Cerebellum (tissue), 4 donors: ENCODE measurements at places on chromosomes 1 and 21.
A peak's percentile ranks its signal among the peaks of the same experiment; 100 is the strongest.

GRCh38 chr1:158095737-158096335 lies 84.9 kb upstream of the CD1D start:
- DNase-seq, result no peak

- no peak for DNase-seq
Observed at GRCh38 chr1:39639305-39640130, at the start of gene HEYL. HEYL (minus strand) TSS chr1:39639643; CDS start chr1:39639625, 18 bp downstream.

- no peak for DNase-seq
Observed at GRCh38 chr21:42304556-42305454, 10.4 kb downstream of the TFF3 start.

DNA sequence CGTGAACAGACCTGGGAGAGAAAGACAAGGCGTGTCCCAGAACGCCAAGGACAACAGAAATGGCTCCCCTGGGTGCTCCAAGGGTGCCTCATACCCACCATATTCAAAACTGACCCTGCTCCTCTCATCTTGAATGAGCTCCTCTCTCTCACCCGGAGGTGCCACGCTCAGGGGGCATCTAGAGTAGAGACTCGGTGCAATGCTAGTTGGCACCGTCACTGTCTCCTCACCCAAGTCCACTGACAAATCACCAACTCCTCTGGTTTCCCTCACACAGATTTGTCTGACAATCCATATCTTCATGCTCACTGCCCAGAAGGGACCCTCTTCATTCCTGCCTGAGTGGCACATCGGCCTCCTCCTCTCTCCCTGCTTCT lies 5.0 kb downstream of the TMEM125 start:
- no peak for DNase-seq

- no peak for DNase-seq
Observed at GRCh38 chr1:6288665-6289064, 27.8 kb upstream of the GPR153 start.

DNA sequence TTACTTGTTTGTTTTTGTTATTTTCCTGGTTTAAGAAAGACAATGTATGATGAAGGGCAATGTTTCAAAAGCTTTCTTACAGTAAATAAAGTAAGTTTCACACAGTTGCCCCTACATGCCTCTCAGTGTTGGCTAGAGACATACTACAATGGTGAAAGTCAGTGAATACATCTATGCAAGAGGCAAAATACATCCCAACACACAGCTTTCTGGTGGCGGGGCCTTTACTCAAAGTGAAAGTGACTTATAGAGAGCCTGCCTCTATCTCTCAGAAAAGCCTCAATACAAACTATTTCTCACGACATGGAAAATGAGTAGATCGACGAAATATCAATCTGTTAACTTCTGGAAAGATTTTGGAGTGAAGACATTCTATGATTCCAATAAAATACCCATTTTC lies 122.3 kb downstream of the SLC30A10 start:
- no peak for DNase-seq

DNA sequence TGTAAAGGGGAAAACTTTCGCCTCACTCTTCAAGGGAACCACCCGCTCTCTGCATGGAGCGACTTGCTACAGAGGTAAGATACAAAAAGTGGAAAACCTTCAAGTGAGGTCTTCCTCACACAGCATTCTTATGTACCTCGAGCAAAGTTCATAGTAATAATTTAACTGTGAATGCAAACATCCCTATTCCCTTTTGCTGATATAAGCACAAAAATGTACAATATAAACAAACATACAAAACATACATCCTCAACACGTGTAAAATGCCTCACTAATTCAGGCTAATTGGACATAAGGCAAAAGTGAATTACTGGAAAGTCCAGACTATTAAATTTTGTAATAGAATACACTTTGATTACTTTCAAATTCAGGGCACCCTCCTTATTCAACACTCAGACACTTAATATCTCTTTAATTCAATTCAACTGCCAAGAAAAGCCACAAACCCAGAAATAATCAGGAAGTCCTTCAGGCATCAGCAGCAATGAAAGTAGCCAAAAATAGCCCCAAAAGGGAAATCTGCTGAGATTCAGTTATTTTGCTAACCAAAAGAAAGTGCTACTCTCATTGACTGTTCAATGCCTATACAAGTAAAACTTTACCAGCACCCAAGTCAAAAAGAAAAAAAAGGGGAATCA lies 15.2 kb upstream of the LMX1A start:
- DNase-seq, result no peak

DNA sequence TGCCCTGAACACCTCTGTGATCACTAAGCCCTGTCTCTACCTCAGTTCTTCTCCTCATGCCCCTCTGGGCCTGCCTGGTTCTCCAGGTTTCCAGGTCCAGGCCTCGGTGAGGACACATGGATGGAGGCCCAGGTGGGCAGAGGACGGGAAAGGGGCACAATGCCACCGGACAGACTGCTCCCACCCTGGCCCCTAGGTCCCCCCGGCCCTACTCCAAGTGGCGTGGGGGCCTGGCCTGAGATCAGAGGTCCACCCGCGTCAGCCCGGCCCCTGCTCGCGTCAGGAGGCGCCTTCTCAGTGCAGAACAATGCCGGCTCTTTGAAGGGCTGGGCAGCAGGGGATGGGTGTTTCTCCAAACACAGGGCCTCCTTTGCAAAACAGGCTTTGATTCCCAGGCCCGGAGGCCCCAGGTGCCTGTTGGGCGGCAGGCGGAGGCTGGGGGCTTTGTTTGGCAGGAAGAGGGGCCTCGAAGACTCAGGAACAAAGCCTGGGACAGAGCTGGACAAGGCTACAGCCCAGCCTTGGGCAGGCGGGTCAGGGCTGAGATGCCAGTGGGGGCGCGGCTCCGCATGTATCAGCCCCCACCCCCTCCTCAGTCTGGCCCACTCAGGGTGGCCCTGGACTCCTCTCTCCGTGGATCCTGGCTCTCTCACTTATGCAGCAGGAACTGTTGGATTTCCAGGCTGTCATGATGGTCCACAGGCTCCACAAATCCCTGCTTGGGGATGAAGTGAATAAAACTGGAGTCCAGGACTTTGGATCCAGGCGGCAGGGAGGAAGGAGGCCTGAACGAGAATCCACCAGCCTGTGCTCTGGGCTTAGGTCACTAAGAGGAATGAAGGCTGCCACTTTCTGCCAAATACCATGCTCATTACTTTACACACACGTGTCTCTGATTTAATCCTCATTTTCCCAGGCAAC lies 77.4 kb upstream of the SLC2A1 start:
- DNase-seq, result no peak

GRCh38 chr1:155254714-155255242 lies 505 bp downstream of the ENTREP3 start:
- peak; percentile 50 for DNase-seq

DNA sequence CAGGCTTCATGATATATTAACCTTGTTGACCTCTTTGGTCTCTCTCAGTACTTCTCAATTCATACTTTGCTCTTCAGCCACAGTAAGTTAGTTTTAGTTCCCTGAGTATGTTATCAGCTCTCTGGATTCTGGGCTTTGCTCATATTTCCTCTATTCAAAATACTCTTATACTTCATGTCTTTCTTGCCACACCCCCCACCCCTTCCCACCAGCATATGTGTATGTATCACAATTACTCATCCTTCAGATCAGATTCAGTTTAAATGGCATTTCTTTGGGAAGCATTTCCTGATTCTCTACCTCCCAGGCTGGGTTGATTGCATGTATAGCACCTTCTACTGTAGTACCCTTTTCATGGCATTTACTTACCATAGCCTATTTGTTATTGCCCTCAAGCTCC lies 28.3 kb downstream of the SLC30A7 start:
- DNase-seq, result no peak

DNA sequence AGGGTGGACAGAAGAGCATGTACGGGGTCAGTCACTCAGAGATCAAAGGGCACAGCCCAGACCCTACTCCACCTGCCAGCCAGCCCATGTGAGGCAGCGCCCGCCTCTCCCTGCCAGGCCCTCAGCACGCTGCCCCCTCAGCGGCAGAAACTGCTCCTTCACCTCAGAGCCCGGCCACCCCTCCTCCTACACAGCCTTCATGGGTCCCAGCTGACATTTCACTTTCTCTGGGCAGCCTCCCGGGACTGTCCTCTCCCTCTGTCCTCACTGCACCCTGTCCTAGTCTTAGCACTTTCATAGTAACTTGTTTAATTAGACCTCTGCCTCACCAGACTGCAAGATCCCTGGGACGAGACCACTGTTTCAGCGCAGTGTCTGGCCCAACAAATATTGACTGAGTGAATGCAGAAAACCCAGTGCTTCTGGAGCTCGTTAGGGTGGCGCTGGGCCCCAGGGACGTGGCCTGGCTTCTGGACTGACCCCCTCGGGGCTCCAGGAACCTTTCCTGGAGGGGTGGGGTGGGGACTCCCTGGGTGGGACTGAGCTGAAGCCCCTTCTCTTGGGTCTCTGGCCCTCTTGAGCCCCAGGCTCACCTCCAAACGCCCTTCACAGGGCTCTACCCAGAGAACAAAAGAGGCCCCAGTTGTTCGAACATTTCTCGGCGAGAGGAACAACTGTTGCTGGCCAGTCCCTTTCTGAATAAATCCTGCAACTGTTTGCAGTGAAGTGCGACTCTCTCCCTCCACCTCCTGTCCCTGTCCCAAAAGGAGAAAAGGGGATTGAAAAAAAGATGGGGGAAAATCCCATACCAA lies 114.9 kb downstream of the CASZ1 start:
- DNase-seq, result no peak

DNA sequence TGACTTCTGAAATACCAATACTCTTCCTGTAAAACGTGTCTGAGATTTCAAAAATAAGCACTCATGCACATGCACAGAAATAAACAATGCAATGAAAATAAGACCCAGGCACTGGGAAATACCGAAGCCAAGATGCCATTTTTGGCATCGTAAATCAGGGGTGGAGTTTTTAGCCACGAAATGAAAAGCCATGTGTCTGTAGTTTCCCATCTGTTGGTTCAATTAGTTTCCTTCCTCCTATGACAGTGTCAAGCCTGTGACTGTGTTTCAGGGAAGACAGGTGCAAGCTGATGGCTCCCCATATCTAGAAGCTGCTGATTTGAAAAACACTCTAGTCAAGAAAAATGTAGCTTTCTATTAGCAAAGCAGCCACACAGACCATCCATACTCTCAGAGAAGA lies 480.4 kb upstream of the CAMK1G start:
- peak; percentile 53 for DNase-seq

- DNase-seq, result no peak
Observed at GRCh38 chr1:32770221-32770731, 46.9 kb downstream of the YARS1 start.

DNA sequence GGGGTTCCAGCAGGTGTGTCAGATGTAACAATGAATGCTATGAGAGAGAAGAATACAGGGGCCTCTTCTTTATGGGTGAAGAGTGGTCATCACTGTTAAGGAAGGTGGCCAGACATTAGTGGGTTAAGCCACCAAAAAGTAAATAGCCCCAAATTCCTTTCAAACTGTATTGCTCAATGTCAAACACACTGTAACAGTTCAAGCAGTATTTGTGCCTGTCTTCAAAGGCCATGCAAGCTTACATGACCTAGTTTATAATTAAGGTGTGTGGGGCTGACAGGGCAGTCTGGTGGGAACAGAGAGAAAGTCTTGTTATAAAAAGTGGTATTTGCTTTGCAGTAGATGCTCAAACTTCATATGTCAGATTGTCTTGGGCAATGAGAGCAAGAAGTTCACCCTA lies 18.5 kb downstream of the CHIT1 start:
- no peak for DNase-seq

- DNase-seq, result no peak
Observed at GRCh38 chr1:63704443-63704842, 69.4 kb upstream of the ROR1 start.

GRCh38 chr21:36236052-36236730 lies 79.6 kb downstream of the DOP1B start:
- no peak for DNase-seq

DNA sequence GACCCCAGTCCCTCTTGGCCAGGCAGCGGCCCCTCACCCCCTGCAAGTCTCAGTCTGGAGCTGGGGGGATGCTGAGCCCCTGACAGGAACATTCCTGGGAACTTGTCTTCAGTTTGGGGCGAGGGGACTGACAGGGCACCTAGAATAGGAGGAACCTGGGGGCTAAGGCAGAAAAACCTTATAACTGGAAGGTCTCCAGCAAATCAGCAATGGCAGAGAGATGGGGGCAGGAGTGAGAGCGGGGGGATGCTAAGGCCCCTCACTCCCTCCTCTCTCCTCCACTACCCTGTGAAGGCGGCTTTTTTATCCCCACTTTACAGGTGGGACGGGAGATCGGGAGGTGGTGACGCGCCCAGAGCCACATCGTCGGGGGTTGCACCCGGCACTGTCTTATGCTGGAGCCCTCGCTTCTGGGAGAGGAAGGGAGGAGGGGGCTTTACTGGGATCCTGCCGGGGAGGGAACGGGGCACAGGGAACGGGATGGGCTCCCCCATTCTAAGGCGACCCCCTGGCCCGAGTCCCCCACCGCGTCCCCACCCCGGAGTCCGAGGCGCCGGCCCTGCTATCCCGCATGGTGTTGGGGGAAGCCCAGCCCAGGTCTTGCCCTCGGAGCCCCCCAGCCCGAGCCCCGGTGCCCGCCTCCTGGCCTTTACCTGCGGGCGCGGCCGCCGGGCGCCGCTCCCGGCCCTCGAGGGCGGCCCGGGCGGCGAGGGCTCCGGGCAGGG lies 456 bp downstream of the COL8A2 start:
- no peak for DNase-seq

GRCh38 chr1:43849670-43850069 lies 83.9 kb upstream of the ARTN start:
- no peak for DNase-seq

GRCh38 chr1:111275079-111275478 lies 15.6 kb upstream of the CHIA start:
- DNase-seq, result no peak

DNA sequence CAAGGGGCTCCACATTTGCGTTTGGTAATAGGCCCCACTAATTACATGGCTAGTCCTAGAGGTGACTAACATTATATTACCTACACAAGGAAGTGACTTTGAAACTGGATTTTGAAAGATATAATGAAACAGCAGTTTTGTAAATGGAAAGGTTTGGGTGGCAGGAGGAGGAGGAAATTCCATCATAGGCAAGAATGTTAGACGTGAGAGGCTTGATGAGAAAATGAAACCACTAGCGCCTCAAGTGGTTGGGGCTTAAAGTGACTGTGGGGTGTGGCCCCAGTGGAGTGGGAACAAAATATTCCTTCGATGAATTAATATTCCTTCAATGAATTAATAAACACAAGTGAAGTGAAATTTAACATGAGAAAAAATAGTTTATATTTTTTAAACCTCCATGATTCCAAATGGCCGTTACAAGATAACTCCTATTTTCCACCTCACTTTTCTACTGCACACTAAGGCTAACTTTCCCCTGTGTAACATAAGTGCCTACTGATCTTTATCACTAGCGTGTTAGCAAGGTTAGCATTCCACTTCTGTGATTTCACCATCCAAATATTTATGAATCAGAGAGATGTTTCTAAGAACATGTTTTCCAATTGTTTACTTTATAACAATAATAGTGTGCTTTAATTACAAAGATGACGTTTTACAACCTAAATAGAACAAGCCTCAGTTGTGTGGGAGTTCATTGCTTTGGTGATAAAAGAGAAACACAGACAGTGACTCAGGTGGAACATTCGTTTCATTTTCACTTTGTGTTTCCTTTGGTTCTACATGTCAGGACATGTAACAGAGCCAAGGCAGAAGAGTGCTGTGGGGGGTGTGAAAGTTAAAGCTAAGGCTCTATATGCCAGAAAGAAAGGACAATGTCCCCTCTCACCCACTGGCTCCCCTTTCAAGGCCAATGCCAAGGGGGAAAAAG lies 12.5 kb upstream of the ATF3 start:
- no peak for DNase-seq
